Thoracic aorta (tissue), 2 donors: ENCODE measurements at places on chromosomes 4 and X. TPM values are rescaled to one million over a fixed set of nuclear protein-coding genes. Genes with fewer than 3 reads are reported as not detected.

The ETDB gene
- not detected for total RNA-seq

The CSAG2 gene
- not detected for total RNA-seq

The CLTRN gene
- total RNA-seq: not detected

The NPY5R gene
- total RNA-seq: 5.3 TPM

DNA sequence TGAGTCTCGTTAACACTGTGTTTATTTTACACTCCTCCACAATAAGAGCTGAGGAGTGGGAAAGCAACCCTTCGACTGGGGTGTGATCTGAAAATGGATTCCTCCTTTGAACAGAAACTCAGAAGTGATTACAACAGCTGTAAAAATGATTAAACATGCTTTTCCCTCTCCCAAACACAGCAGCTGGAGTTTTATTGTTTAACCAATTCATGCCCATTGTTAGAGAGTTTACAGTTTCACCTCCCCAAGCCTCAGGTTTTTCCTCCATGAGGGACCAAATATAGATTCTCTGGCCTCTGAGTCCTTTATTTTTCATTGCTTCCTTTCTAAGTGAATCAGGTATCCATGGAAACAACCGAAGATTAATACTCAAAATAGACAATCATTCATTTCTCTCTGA is 263.0 kb upstream of the TAPT1 start:
- H3K4me1 ChIP-seq: no peaks in the 10 kb centered on the region
- H3K36me3 ChIP-seq: no peaks in the 10 kb centered on the region
- no peaks in the 10 kb centered on the region for H3K27me3 ChIP-seq
- H3K4me3 ChIP-seq: no peak overlapping the region

GRCh38 chr4:148048598-148048997 is 316.7 kb downstream of the ARHGAP10 start:
- H3K4me3 ChIP-seq: no peak overlapping the region
- no peaks in the 10 kb centered on the region for H3K27me3 ChIP-seq
- DNase-seq: no peak
- H3K27ac ChIP-seq: no peak overlapping the region
- peaks cover 3% of the 10 kb centered on the region for H3K4me1 ChIP-seq
- peaks cover 10% of the 10 kb centered on the region for H3K36me3 ChIP-seq

- no peak for DNase-seq
- H3K4me3 ChIP-seq: no peak overlapping the region
- H3K36me3 ChIP-seq: peaks cover 51% of the 10 kb centered on the region
- H3K27me3 ChIP-seq: no peaks in the 10 kb centered on the region
- H3K27ac ChIP-seq: no peak overlapping the region
These were observed 38.2 kb downstream of the FAM114A1 start for GRCh38 chr4:38905652-38906385.

- no peaks in the 10 kb centered on the region for H3K4me1 ChIP-seq
- H3K36me3 ChIP-seq: no peaks in the 10 kb centered on the region
- no peak overlapping the region for H3K27ac ChIP-seq
- H3K27me3 ChIP-seq: no peaks in the 10 kb centered on the region
These were observed 159.6 kb downstream of the TET2 start for GRCh38 chr4:105306158-105306781.

- H3K36me3 ChIP-seq: no peaks in the 10 kb centered on the region
- no peak overlapping the region for H3K4me3 ChIP-seq
- no peaks in the 10 kb centered on the region for H3K4me1 ChIP-seq
- no peaks in the 10 kb centered on the region for H3K27me3 ChIP-seq
- no peak overlapping the region for H3K27ac ChIP-seq
- DNase-seq: no peak
These were observed 2.4 kb upstream of the PRICKLE3 start for GRCh38 chrX:49188468-49189076.

GRCh38 chr4:73021634-73022033 is 47.9 kb downstream of the COX18 start:
- H3K36me3 ChIP-seq: no peaks in the 10 kb centered on the region
- H3K27me3 ChIP-seq: no peaks in the 10 kb centered on the region
- no peak for DNase-seq
- H3K4me3 ChIP-seq: no peak overlapping the region
- no peaks in the 10 kb centered on the region for H3K4me1 ChIP-seq
- H3K27ac ChIP-seq: no peak overlapping the region

GRCh38 chrX:147763131-147763530 is 148.6 kb upstream of the FMR1 start:
- H3K27ac ChIP-seq: no peak overlapping the region
- H3K27me3 ChIP-seq: no peaks in the 10 kb centered on the region
- no peaks in the 10 kb centered on the region for H3K4me1 ChIP-seq
- H3K36me3 ChIP-seq: no peaks in the 10 kb centered on the region

- H3K4me3 ChIP-seq: no peak overlapping the region
- DNase-seq: no peak
- no peaks in the 10 kb centered on the region for H3K27me3 ChIP-seq
- no peaks in the 10 kb centered on the region for H3K4me1 ChIP-seq
- H3K27ac ChIP-seq: no peak overlapping the region
These were observed 432.4 kb downstream of the GBA3 start for GRCh38 chr4:23125118-23125517.

DNA sequence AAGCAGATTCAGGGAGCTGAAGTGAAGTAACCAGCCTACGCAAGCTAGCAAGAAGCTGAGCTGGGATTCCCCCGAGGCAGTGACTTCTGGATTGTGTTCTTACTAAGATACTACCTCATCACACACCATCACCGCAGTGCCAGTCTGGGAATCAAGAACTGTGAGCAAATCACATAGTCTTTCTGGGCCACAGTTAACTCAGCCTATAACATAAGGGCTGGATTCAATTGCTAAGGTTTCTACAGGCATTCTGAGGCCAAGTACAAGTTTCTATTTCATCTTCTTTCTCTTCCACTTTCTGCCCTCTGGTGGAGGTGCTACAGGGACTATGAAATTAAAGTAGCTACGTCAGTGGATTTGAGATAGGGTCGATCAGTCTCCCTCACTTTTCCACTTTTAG is 1.4 kb upstream of the CORIN start:
- H3K4me3 ChIP-seq: no peak overlapping the region
- H3K27me3 ChIP-seq: no peaks in the 10 kb centered on the region
- peaks cover 1% of the 10 kb centered on the region for H3K36me3 ChIP-seq
- H3K4me1 ChIP-seq: peaks cover 12% of the 10 kb centered on the region
- DNase-seq: no peak
- no peak overlapping the region for H3K27ac ChIP-seq

- no peak overlapping the region for H3K27ac ChIP-seq
- no peak for DNase-seq
- no peaks in the 10 kb centered on the region for H3K4me1 ChIP-seq
- peaks cover 8% of the 10 kb centered on the region for H3K36me3 ChIP-seq
These were observed 201.9 kb downstream of the ARHGAP10 start for GRCh38 chr4:147933779-147934178.

GRCh38 chr4:41670982-41671381 is 77.5 kb downstream of the PHOX2B start:
- no peak for DNase-seq
- H3K36me3 ChIP-seq: peaks cover 19% of the 10 kb centered on the region
- H3K4me1 ChIP-seq: no peaks in the 10 kb centered on the region
- no peaks in the 10 kb centered on the region for H3K27me3 ChIP-seq
- no peak overlapping the region for H3K4me3 ChIP-seq

GRCh38 chrX:21735768-21736127 is 22.2 kb downstream of the SMPX start:
- no peaks in the 10 kb centered on the region for H3K4me1 ChIP-seq
- H3K27ac ChIP-seq: no peak overlapping the region
- H3K4me3 ChIP-seq: no peak overlapping the region
- H3K27me3 ChIP-seq: no peaks in the 10 kb centered on the region
- no peaks in the 10 kb centered on the region for H3K36me3 ChIP-seq
- DNase-seq: no peak

DNA sequence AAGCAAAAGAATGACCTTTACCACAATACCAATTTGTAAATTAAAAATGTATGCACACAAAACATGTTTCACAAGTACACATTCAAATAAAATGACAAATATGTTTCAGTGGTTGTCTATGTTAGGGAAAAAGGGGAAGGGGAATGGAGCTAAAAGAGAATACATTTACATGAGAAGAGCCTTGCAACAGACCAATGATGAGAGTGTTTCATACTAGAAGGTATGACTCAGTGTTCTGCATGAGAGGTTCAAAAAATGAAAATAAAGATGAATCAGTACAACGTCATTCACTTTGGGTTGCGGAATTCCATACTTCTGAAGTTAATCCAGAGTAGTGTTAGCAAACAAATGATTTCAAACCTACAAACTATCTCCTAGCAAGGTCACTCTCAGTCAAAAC is 51.7 kb downstream of the RPGR start:
- H3K27me3 ChIP-seq: no peaks in the 10 kb centered on the region
- H3K27ac ChIP-seq: no peak overlapping the region
- no peak for DNase-seq
- no peak overlapping the region for H3K4me3 ChIP-seq
- H3K4me1 ChIP-seq: no peaks in the 10 kb centered on the region

DNA sequence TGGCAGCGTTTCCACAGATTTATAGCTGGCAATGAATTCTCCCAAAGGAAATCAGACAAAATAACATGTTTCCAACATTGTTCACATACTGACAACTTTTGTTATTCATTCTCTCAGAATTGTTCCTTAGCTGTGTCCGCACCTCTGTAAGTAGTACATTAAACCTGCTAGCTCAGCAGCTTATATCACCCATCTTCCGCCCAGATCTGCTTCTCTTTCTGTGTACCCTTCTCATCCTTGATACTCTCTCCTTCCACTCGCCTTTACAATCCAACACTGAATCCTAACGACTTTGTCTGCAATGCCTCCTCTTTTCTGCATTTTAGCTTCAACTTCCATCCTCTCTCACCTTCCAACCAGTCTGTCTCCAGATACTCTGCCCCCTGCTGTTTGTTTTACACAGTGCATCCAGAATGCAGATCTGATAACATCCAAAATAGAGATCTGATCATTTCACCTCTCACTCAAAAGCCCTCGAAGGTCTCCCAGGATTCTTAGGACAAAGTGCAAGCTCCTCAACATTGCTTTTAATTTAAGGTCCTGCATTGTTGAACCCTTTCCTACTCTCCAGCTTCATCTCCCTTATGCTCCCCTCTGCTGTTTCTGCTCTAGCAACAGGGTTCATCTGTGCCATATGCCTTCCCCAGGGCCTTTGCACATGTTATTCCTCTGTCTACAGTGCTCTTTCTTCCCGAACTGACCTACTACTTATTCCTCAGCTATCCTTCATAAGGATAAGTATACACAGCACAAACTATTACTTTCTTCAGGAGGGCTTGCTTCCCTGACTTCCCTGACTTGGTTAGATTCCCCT is 67.3 kb upstream of the VBP1 start:
- H3K4me3 ChIP-seq: peak overlapping the region; percentile 29
- no peak overlapping the region for H3K27ac ChIP-seq
- no peaks in the 10 kb centered on the region for H3K4me1 ChIP-seq

DNA sequence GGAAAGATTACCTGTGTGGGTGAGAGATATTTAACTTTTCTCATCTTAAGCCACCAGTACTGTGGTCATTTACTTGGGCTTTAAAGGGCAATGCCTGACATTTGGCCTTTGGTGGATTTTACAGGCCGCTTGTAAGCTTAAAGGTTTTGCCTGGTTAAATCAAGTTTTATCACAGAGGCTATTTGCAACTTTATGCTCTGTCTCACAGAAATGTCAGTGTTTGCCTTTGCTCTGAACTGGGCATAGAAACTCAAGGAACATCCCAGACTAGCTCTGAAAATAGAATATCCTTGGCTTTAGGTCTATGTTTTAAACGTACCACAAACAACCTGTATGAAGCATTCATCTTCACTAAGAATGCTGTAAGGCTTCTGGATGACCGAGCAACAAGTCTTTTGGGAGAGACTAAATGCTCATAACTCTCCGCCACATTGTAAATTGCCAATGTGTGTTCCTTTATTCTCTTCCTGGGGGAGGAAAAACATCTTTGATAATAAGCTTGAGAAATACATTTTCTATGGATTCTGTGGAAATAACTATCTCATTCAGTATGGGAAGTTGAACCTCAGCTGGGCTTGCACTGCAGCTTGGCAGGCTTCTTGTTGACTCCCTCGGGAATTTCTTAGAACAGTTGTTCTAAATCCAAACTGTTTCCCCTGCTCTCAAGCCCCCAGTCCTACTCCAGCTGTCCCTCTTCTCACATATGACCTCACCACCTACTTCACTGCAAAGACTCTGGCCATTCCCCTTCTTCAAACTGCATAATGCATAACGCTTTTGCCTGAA is 105.8 kb upstream of the WDR44 start:
- no peaks in the 10 kb centered on the region for H3K27me3 ChIP-seq
- no peak for DNase-seq
- no peaks in the 10 kb centered on the region for H3K36me3 ChIP-seq
- no peak overlapping the region for H3K27ac ChIP-seq
- peaks cover 13% of the 10 kb centered on the region for H3K4me1 ChIP-seq

DNA sequence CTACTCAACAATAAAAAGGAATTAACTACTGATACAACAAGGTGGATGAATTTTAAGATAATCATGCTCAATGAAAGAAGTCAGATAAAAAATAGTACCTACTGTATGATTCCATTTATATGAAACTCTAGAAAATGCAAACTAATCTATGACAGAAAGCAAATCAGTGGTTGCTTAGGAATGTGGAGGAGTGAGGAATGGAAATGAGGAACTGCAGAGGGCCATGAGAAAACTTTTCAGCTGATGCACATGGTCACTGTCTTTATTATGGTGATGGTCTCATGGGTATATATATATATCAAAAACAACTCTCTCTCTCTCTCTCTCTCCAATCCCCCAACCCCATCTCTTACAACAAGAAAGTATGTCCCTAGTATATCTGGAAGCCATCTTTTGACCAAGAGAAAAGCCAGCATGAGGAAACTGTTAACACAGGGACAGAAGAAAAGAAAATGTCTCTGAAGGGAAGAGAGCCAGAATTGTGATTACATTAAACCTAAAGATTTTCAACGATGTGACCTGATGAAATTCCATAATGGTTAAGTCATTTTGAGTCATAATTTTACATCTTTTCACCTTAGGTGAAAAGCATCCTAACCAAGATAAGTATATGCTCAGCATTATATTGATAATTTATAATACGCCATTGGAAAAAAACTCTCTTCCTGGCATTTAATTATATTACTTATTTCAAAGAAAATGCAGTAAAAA is 8.5 kb upstream of the NFKB1 start:
- no peaks in the 10 kb centered on the region for H3K36me3 ChIP-seq
- H3K27me3 ChIP-seq: no peaks in the 10 kb centered on the region
- H3K4me1 ChIP-seq: no peaks in the 10 kb centered on the region
- no peak overlapping the region for H3K27ac ChIP-seq
- H3K4me3 ChIP-seq: no peak overlapping the region

- H3K4me3 ChIP-seq: peak overlapping the region; percentile 12
- H3K4me1 ChIP-seq: peaks cover 20% of the 10 kb centered on the region
- DNase-seq: no peak
- H3K36me3 ChIP-seq: no peaks in the 10 kb centered on the region
- H3K27me3 ChIP-seq: no peaks in the 10 kb centered on the region
- peak overlapping the region; percentile 43 for H3K27ac ChIP-seq
These were observed 45.6 kb downstream of the WDR19 start for GRCh38 chr4:39227906-39228305.
